ENCODE measurements at places on chromosomes 6 and 20.

DNA sequence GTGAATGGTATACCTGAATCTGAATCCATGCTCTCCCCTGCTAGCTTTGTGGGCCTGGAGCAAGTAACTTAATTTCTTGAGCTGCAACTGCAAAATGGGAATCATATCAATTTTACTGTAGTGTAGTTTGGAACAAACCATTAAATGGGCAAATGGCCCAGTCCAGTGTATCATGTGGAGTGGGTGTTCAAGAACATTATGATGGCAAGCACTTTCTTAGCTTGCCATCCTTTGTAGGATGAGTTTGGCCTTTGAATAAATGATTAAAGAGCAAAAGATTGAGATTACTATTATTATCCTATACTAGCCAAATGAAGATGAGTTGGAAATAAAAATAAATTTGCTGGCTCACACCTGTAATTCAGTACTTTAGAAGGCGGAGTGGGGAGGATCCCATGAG is 120.4 kb downstream of the SESN1 start:
- DNase-seq, result no peak

GRCh38 chr20:34996243-34997028 is 40.8 kb downstream of the MYH7B start:
- no peak for DNase-seq

- no peak for DNase-seq
Measured at GRCh38 chr6:6460416-6460815, 128.1 kb upstream of the LY86 start.

- DNase-seq, result no peak
Measured at GRCh38 chr6:97133067-97133466, 149.9 kb downstream of the MMS22L start.

DNA sequence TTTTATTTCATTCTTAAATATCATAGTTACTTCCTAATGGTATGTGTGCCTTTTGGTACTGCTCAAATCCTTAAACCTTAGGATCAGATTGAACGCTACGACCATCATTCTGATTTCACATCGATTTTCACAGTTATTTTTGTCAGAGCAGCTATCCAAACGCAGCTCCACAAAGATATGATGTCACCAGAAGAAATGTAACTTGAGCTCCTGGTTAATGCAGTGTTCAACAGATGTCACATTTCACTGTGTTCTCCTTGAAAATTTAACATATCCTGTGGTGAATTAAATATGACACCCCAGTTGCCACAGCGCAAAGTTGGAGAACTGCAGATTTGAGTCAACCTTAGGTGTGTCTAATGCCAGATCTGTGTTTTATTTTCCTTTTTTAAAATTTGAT is 81.4 kb downstream of the CTNNBL1 start:
- no peak for DNase-seq

GRCh38 chr6:83633609-83634008 is 75.3 kb downstream of the SNAP91 start:
- no peak for DNase-seq

GRCh38 chr6:143634486-143634885 is 43.3 kb upstream of the PHACTR2 start:
- no peak for DNase-seq

- DNase-seq, result no peak
Measured at GRCh38 chr6:128822271-128822670, 60.7 kb upstream of the LAMA2 start.

- no peak for DNase-seq
Measured at GRCh38 chr6:10658910-10659698, 35.3 kb downstream of the C6orf52 start.

- DNase-seq, result peak; percentile 90
Measured at GRCh38 chr6:41318654-41319565, 16.5 kb upstream of the NCR2 start.

All from activated CD4-positive, alpha-beta T cell treated with anti-CD3 and anti-CD28 coated beads for 48 hours (primary cell).